ENCODE measurements at places on chromosomes 6 and 20. TPM values are rescaled to one million over a fixed set of nuclear protein-coding genes. Genes with fewer than 3 reads are reported as not detected.
A peak's percentile ranks its signal among the peaks of the same experiment; 100 is the strongest.

DNA sequence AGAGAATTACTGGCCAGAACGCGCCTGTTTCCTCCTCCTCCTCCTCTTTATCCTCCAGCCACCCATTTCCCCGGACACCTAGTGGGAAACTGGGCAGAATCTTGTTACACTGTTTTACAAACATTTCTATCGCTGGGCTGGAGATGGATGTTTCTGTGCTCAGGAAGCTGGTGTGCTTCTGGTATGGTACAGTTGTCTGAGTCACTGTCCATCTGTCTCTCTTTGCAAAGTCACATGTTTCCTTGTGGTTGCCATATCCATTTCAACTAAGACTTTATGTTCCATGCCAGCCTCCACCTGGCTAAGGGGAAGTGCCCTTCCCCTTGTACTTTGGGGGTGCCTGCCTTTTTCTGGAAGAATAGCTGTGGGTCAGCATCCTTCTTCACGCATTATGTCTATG lies 52.9 kb upstream of the SLC22A16 start:
- no peak for DNase-seq

- DNase-seq = no peak
These were observed 53.0 kb downstream of the SMOC2 start for GRCh38 chr6:168493976-168494375.

DNA sequence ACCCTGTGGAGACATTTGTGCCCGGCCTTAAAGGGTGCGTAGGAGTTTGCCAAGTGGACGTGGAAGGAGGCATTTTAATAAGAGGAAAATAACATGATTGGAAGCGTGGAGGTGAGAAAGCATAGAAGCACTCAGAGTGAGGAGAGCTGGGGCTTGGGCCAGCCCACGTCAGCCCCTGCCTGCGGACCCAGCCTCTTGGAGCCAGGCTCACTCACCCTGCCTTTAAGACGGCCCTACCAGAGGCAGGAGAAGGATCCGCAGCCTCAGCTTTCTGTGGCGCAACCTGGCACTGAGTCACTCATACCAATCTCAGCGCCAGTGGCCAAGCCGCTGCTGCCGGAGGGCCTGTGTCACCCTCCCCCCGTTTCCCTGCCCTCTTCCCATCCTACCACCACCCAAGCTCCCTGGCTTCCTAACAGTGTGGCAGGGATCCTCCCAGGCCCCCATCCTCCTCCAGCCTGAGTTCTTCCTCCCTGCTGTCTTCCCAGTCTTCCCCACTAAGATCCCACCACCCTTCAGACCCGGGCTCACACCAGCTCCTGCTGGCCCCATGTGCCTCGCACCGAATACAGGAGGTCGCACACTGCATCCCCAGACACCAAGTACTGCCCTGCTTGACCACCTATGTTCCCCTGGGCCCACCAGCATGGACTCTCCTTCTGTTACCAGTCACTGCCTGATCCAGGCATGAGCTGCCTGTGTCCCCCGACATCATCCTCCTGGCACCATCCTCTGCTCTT lies 285.2 kb downstream of the UST start:
- no peak for DNase-seq

DNA sequence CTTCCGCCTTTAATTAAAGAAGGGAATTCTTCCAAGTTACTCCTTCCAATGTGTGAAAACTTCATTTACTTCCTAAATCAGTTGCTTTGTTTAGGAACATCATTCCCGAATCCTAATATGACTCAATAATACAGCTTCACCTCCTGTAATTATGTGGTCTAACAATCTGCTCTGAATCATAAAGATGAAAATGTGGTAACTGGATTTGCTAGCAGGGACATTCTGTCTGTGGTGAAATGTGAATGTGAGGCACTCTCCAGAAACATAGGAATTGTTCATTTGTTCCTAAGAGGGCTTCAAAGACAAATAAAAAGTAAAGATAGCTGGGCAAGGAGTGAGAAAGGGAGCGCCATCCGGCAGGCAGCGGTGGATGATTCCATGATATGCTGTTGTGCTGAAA lies 678.1 kb downstream of the KIF16B start:
- DNase-seq = no peak

GRCh38 chr6:184161-184700 lies 108.1 kb upstream of the DUSP22 start:
- DNase-seq = no peak

GRCh38 chr6:33670971-33671743 lies 40.3 kb downstream of the UQCC2 start:
- DNase-seq = no peak

- DNase-seq = no peak
These were observed 120.3 kb downstream of the IMPG1 start for GRCh38 chr6:75952128-75952527.

DNA sequence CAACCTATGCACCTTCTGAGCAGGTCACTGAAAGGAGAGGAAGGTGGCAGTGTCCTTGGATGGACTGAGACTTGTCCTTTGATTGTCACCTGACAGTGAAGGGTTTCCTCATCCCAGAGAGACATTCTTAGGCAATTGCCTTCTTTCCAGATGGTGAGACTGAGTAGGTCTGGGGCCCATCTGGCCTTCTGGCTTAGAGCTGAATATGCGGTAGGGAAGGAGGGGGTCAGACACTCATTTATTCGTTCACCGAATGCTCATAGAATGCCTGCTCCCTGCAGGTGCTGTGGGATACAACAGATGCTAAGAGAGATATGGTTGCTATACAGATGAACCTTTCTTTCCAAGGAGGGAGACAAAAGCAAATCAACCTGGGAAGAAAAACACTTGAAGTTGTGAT lies 76.8 kb downstream of the BMP6 start:
- DNase-seq = no peak

DNA sequence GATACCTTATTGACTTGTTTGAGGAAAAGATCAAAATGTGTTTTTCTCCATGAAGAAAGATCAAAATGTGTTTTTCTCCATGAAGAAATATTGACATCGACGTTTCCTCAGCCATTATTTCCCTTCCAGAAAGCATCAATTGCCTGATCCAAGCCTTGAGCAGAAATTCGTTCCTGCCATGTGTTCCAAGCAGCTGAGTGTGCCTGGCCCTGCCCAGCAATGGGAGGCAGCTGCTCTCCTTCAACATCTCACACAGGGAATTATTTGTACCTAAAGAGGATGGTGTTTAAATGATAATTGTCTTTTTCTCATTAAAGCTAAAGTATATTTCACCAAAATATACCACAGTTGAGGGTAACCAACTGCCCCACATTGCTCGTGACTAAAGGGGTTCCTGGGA lies 7.8 kb upstream of the DUSP22 start:
- DNase-seq = no peak

DNA sequence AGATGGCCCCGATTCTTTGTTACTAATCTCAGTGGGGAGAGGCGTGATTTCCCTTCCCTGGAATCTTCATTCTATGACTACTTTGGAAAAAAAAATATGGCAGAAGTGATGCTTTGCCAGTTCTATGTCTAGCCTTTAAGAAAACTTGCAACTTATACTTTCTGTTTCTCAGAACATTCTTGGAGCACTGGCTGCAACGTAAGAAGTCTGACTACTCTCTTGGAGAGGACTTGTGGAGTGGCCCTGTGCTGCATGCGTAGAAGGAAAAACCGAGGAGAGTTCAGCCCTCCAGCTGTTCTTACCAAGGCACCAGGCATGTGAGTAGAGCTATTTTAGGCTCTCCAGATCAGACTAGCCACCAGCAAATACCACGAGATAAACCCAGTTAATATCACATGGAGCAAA lies 77.6 kb upstream of the STXBP5 start:
- DNase-seq = no peak

- no peak for DNase-seq
These were observed 102.4 kb downstream of the PRDM13 start for GRCh38 chr6:99709062-99709461.

DNA sequence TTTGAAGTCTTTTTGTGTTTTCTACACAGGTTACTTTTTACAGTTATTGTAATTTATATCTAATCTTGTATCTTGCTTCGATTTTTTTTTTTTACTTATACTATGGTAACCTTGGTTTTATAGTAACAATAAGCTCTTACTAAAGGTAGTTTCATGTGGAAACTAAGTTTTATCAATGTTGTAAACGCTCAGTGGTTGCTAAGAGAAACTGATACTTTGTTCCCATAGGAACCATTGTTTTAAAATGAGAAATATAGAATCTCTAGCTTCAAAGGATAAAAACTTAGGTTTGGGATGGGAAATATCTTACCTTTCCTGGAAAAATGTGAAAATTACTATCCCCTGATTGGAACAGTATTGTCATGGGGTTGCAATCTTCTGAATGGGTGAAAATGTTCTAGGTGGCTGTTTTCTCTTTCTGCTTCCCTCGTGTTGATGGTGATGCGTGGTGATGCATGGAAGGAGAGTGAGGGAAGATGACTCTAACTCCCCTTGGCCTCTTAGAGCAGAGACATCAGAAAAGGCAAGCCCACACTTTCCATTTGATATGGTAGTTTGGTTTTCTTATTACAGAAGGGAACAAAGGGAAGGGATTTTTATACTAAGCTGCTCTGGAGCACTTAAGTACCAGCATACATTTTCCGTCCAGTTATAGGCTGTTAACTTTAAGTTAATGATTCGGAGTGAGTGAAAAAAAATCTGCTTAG lies 23.5 kb upstream of the BACH2 start:
- no peak for DNase-seq

DNA sequence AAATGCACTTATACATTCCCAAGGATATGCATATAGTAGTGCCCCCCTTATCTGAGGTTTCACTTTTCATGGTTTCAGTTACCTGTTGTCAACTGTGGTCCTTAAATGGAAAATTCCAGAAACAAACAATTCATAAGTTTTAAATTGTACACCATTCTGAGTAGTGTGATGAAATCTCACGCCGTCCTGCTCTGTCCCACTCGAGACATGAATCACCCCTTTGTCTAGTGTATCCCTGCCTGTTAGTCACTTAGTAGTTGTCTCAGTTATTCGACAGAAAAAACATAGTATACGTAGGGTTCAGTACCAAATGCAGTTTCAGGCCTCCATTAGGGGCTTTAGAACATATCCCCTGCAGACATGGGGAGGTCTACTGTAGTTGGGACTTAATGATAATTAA lies 57.0 kb downstream of the MAP1LC3A start:
- no peak for DNase-seq

DNA sequence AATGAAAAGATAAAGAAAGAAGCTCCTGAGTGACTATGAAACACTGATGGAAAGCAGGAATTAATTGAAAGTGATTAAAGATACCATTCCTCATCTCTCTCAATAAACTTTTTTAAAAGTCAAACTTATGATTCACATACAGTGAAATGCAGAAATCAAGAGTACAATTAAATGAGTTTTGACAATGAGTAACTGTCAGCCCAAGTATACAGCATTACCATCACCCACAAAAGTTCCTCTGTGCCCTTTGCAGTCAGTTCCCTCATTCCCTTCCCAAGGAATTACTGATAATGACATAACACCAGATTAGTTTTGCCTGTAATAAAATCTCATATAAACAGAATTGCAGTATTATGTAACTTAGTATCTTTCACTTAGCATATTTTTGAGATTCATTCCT lies 44.5 kb downstream of the ATG5 start:
- no peak for DNase-seq

GRCh38 chr20:63177785-63178445 lies 38.0 kb downstream of the YTHDF1 start:
- DNase-seq = no peak

DNA sequence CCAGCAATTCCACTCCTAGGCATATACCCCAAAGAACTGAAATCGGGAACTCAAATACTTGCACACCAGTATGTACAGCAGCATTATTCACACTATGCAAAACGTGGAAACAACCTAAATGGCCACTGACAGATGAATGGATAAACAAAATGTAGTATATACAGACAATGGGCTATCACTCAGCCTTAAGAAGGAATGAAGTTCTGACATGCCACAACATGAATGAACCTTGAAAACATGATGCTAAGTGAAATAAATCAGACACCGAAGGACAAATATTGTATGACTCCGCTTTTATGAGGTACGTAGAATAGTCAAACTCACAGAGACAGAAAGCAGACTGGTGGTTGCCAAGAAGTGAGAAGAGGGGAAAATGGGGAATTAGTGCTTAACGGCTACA lies 59.1 kb upstream of the CCN6 start:
- no peak for DNase-seq

GRCh38 chr20:45470262-45470931 lies 844 bp downstream of the WFDC2 start:
- DNase-seq = peak; percentile 61

DNA sequence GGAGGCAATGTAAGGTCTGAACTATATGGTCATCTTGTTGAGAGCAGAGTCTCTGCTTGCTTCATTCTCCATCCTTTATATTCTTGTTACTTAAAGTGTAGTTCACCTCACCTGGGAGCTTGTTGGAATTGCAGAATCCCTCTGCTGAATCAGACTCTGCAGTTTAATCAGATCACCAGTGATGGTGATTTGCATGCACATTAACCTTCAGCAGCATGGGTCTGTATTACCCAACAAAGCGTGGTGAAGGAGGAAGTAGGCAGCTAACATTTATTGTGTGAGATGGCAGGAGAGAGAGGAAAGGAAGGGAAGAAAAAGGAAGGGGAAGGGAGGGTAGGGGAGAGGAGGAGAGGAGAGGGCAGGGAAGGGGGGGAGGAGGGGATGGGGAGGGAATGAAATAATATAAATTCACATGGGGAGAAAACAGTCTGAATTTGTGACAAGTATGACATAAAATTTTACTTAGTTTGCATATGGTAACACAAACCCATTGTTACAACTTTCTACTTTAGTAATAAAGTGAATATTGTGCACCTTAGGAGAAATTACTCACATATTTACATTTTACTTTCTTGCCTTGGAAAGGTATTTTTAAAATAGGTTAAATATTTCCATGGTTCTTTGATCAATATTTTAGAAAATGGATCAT lies 740.7 kb downstream of the DHX35 start:
- DNase-seq = no peak

DNA sequence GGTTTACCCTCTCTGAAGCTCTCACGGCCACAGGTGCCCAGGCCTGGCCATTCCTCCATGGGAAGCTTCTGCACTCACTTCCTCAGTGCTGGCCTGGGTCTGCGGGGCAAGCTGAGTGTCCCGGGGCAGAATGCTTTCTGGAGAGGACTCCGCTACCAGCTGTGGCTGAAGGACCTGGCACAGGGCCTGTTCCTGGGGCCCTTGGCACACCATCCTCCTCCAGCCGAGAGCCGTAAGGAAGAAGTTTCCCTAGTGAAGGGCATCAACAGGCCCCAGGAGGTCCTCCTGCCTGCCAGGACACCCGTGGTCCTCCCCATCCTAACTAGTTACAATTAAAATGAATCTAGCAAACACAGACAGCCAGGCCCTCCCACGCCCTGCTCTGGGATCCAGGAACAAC lies 14.0 kb upstream of the KCNK15 start:
- no peak for DNase-seq

DNA sequence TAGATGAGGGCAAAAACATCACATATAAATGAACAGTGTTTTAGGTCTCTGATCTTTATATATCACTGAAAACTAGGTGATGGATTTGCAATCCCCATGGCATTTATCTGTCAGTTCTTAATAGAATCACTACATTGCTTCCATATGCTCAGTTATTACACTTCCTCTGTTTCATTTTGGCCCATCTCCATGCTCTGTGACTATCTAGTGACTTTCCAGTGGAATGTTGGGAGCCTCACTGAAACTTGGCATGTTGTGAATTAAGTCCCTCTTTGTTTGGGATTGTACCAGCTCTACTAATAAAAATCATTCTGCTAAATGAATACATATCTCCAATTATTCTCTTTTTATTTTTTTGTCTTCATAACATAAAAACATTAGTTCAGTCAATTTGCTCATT lies 226.1 kb upstream of the CEP162 start:
- no peak for DNase-seq

GRCh38 chr20:63964412-63964811 lies 5.3 kb downstream of the ZNF512B start:
- no peak for DNase-seq

Gene RBM24
- total RNA-seq = not detected

Gene C20orf204
- 3.2 TPM for total RNA-seq

Gene POLR1H
- 26.1 TPM for total RNA-seq

Gene ALDH8A1
- 0.21 TPM for total RNA-seq

Gene AVP
- not detected for total RNA-seq
